ENCODE measurements at places on chromosomes 2 and 18. TPM values are rescaled to one million over a fixed set of nuclear protein-coding genes. Genes with fewer than 3 reads are reported as not detected.

SCLY gene
- total RNA-seq = 56.2 TPM

INSIG2 gene
- 75.4 TPM for total RNA-seq

GALNT5 gene
- total RNA-seq = 0.17 TPM

MYO3B gene
- total RNA-seq = 0.79 TPM

DNA sequence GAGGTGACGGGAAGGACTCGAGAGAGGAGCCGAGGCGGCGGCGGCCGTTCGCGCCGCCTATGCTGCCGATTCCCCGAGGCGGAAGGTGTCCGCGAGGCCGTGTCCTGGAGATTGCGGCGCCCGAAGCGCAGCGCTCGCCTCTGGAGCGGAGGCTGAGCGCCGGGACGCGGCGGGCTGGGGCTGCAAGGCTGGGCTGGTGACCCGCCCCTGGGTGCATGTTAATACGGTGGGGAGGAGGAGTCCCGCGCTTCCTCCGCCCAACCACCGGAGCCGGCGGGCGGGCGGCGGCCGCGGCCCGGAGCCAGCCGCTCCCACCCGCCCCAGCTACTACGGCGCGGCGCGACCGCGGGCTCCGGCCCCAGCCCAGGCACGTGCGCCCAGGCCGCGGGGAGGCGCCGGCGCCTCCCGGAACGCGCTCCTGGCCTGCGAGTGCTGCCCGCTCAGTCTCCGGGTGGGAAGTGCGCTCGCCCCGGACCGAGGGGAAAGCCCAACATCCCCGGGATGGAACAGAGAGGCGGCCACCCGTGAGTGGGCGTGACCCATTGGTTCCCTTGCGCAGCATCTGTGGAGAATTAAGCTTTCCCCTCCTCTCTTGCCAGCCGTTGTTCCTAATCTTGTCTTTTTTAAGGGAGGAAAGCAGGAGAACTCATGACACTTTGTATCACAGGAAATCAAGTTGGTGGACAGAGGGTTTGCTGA is at the start of gene DLGAP1:
TSS of gene DLGAP1 (minus strand) at position 195 of the 699 bp plus-strand sequence.
- ATAC-seq = peak; percentile 47
- H3K27ac ChIP-seq = no peak within 1 kb of the TSS
- H3K27me3 ChIP-seq = peaks cover 15% of the 10 kb centered on the region

GRCh38 chr18:22475426-22476100 is 57.8 kb upstream of the CTAGE1 start:
- H3K4me3 ChIP-seq = no peak overlapping the region
- H3K27ac ChIP-seq = no peak overlapping the region
- no peaks in the 10 kb centered on the region for H3K4me1 ChIP-seq
- no peaks in the 10 kb centered on the region for H3K36me3 ChIP-seq
- no peak for ATAC-seq

DNA sequence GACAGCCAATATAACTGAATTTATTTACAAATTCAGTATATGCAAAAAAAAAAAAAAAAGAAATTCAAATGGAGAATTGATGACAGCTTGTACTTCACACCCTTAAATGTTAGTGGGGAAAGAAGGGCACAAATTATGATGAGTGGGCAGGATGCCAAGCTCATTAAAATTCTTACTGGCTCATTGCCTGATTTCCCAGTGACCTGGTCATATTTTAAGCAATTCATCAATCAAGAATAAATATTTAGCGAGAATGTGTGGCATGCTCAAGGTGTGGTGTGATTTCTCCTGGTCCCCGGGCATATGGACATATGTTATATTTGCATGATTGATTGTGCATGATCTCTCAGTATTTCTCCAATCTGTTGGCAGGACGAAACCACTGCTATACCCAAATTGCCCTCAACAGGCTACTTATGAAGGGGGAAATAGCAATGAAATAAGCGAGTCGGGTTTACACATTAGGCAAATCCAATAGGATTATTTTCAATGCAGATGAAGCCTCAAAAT is 883.0 kb downstream of the LRRTM4 start:
- H3K4me3 ChIP-seq = no peak overlapping the region
- no peaks in the 10 kb centered on the region for H3K36me3 ChIP-seq
- H3K4me1 ChIP-seq = no peaks in the 10 kb centered on the region

DNA sequence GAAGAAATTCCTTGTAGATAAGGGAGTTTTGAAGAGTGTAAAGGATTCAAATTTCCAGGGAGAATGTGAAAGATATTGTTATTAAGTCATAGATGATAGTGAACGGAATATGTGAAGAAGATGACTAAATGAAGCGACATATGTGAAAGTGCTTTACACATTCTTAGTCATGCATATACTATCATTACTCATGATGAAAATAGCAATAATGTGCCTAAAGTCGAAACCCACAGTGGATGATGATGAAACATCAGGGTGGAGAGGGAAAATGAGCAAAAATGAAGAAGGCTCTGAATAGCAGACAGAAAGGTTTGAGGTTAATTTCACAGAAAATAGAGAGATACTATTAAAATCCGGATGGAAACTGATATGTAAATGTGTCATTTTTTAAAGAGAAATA is 1237.1 kb downstream of the LRP1B start:
- H3K36me3 ChIP-seq = no peaks in the 10 kb centered on the region
- no peaks in the 10 kb centered on the region for H3K27me3 ChIP-seq
- ATAC-seq = peak; percentile 42
- no peaks in the 10 kb centered on the region for H3K4me1 ChIP-seq
- H3K27ac ChIP-seq = no peak overlapping the region

DNA sequence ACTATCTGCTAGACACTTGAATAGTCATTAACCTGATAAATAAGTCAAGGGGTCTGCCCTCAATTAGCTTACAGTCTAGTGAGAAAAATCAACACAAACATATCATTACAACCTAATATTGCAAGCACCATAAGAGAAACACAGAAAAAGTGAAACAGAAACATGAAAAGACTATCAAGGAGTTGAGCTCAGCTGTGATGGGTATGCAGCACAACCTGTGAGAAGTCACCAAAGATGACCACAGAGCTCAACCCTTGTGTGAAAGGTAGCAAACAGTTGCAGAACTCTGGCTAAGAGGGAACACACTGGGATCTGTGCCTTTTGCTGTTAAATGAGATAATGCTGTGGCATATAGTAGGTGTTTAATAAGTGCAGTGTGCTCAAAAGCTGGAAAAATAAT is 11.7 kb downstream of the ZNF385B start:
- peaks cover 4% of the 10 kb centered on the region for H3K27me3 ChIP-seq
- H3K4me1 ChIP-seq = no peaks in the 10 kb centered on the region
- H3K36me3 ChIP-seq = no peaks in the 10 kb centered on the region
- H3K4me3 ChIP-seq = no peak overlapping the region
- no peak overlapping the region for H3K27ac ChIP-seq

DNA sequence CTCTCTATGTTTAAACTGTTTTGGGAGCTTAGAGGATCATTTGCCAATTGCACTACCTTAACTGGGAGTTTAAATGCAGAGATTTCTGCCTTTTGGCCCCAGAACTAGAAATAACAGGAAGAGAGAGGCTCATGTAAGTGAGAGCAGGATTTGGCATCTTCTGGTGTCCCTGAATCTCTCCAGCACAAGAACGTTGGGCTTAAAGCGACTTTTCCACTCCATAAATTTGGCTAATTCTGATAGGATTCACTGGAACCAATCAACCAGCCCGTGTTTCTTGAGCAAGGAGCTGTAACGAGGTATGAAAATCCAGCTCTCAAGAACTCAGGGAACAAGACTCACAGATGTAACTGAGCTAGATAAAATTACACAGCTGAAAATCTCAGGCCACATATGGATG is 181.0 kb downstream of the C1D start:
- peaks cover 6% of the 10 kb centered on the region for H3K27me3 ChIP-seq
- H3K4me3 ChIP-seq = no peak overlapping the region
- no peak for ATAC-seq

DNA sequence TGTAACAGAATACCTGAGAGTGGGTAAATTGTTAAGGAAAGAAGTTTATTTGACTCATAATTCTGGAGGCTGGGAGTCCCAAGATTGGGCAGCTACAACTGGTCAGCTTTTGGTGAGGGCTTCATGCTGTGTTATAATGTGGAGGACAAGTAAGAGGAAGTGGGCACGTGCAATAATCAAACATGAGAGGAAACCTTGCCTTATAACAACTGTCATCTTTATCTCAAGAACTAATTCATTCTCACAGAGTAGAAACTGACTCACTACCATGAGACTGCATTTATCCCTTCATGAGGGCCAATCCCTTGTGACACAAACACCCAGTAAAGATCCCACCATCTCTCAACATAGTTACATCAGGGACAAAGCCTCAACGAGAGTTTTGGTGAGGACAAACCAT is 318.1 kb upstream of the NT5C1B start:
- H3K4me3 ChIP-seq = no peak overlapping the region
- H3K27me3 ChIP-seq = no peaks in the 10 kb centered on the region
- H3K4me1 ChIP-seq = no peaks in the 10 kb centered on the region
- H3K36me3 ChIP-seq = no peaks in the 10 kb centered on the region
- ATAC-seq = no peak

DNA sequence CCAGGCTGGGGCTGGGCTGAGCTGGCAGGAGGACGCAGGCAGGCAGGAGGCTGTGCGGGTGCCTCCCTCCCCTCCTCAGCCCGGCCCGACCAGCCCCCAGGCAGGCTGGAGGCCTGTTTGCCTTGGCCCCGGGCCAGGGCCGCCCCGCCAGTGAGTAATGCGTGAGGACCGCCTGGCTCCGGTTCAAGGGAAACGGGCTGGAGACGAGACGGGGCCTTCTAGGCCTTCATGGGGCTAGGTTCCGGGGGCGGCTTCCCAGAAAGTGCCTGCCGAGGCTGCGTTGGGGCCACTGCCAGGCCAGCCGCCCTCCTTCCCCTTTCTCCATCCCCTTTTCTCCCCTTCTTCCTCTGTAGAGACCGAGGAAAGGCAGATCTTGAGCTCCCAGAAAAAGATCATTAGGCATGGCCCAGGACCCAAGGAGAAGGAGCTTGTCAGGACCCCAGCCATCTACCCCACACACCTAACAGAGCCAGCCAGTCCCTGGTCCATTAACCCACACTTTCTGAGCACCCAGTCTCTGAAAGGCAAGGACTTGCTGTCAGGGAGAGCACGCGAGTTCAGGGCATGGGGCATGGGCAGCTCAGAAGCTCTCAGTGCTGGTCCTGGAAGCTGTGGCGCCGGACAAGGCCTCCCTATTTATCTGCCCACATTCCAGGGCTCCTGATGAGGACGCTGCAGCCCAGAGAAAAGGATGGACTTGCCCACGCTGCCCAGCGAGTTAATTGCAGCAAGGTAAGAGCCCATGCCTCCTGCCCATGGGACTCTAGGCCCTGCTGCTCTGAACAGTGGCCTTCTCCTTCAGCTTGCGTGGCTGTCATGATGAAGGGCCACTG is 48.5 kb downstream of the SMAD7 start:
- no peak overlapping the region for H3K27ac ChIP-seq
- no peaks in the 10 kb centered on the region for H3K27me3 ChIP-seq
